ENCODE measurements at places on chromosomes 13 and 19. TPM values are rescaled to one million over a fixed set of nuclear protein-coding genes. Genes with fewer than 3 reads are reported as not detected.

SBK2 gene
- not detected for total RNA-seq

- no peak for DNase-seq
Observed at GRCh38 chr19:2278459-2279158, 3.4 kb downstream of the PEAK3 start.

DNA sequence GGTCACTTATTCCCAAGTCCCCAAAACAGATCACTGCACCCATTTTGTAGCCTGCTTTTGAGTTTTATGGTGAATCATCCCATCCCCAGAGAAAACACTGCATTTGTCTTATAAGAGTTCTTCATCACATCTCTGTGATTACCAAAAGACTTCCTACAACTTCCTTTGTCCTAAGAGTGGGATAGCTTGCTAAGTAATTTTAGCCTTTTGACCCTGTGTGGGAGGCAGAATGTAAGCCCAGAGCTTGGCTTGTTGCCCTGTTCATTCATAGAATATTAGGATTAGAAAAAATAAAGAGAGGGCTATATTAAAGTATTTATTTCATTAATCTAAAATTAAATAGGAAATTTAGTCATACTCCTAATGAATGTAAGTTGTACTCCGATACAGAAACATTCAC, 213.3 kb downstream of the MZT1 start:
- no peak for DNase-seq

SIGLEC8 gene
- not detected for total RNA-seq

DNA sequence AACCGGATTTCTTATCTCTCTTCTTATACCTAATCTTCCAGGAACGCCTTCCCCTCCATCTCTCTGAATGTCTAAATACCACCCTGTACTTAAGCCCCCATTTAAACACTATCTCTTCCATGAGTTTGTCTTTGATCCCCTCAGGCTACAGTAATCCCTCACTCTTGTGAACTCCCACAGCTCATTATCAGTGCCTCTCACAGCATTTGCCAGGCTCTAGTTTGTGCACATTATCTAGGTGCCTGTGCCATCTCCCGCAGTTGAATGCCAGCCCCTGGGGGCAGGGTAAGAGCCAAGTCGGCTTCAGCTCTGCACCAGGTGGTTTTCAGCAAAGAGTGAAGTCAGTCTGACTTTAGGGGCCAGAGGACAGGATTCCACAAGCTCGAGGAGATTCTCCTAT, 71.4 kb downstream of the FREM2 start:
- no peak for DNase-seq

- no peak for DNase-seq
Observed at GRCh38 chr19:30757837-30758617, 385.8 kb downstream of the ZNF536 start.

PDX1 gene
- not detected for total RNA-seq

GRCh38 chr19:55640043-55640576, 692 bp upstream of the ZNF580 start:
- peak; percentile 85 for DNase-seq

RPS19 gene
- 2,479 TPM for total RNA-seq

RNF225 gene
- 0.60 TPM for total RNA-seq

GRCh38 chr19:4371247-4372164, 28.1 kb downstream of the MPND start:
- DNase-seq: no peak

GRCh38 chr19:49890349-49891311, 6.1 kb downstream of the IL4I1 start:
- no peak for DNase-seq

- DNase-seq: no peak
Observed at GRCh38 chr19:2726160-2726855, 5.1 kb upstream of the DIRAS1 start.

DNA sequence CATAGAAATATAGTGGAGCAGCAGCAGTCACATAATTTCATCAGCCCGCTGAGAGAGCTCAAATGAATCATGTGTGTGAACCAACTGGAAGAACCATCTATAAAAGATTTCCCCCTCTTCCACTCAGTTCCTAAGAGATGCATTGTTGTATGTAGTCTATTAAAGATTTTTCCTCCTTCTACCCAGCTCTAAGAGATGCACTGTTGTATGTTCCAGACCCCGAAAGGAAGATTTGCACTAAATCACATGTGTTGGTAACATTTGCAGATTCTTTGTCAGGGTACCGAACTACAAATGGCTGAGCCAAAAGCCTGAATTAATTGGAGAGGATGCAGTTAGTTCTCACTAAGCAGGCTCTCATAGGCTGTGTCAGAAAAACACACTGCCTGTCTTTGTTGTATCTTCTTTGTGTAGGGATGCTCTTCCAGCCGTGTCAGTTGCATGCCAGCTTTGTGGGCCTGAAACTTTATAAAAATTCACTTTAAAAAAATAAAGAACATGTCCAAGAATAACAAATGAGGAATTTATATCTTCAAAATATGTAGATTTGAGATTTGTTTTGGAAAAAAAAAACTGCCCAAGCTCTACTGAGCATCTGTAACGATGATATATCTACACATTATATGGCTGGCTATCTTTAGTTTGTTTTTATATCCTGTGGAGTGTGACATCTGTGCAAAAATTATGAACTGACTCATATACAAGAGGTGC, 223.1 kb downstream of the MZT1 start:
- DNase-seq: no peak

DNA sequence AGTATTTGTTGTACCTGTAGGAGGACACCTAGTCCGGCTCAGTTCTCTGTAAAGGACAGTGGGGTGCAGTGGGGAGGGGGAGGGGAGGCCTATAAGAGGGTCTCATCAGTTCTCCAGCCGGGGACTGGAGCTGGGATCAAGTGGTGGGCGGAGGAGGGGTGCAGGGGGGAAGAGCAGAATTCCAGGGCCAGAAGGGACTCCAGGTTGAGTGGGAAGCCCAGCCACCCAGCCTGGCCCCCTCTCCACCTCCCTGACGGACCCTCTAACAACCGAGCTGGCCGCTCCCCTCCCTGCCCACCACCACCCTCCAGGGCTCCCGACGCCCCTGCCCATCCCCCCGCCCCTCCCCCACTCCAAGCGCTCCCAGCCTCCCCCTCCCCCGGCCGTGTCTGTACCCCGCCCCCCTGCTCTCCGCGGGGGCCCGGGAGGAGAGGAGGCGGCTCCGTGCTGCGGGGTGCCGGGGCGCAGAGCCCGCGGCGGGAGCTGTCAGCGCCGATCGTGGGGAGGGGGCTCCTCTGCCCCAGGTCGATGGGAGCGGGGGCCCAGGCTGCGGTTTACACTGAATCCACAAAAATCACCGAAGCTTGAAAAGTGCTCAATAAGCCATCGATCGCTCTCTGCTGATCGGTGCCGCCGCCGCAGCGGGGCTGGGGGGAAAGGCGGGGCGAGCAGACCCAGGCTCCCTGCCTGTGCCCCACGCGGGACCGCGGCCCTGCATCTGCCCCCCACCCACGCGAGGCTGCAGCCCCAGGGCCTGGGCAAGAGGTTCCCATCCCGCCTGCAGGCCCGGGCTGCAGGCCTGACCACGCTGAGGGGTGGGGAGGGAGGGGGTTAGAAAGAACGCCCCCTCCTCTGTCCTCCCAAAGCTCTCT, 34.6 kb upstream of the ONECUT3 start:
- no peak for DNase-seq

DNA sequence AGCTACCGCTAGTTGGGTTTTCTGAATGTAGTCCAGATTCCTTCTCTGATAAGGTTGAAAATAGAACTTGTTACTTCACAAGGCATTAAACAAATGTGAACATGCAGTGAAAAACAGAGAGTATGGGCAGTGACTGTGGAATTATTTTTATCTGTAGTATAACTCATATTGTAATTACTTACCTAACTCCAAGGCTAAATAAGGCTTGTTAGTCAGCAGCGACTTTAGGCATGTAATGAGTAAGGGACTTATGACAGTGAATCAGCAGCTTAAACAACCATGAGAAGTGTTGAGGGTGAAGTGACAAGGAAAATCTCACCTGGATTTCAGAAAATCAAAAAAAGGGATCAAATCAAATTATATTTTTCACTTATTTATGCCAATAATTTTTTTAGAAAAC, 1719.5 kb upstream of the MIR17HG start:
- DNase-seq: no peak

DNA sequence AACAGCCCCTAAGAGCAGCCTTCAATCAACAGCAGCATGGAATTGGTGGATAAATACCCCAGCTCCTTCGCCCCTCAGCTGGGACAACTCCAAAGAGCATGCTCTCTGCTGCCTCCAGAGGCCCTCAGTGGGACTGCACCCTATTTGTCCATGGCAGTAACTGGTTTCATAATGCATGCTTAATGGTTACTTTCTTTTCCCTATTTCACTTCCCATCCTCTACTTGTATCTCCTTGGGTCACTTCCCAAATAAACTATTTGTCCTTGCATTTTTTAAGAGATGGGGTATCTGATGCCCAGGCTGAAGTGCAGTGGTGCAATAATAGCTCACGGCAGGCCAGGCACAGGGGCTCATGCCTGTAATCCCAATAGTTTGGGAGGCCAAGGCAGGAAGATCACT, 13.5 kb upstream of the TPM4 start:
- peak; percentile 70 for DNase-seq

Measured in A673 (cell line).